ENCODE measurements at places on chromosomes 1 and 21.
A peak's percentile ranks its signal among the peaks of the same experiment; 100 is the strongest.

GRCh38 chr1:207240325-207241101 lies 81.0 kb upstream of the CD55 start:
- no peak for DNase-seq

GRCh38 chr1:25695771-25696311 lies 79.2 kb downstream of the MAN1C1 start:
- DNase-seq, result peak; percentile 89

DNA sequence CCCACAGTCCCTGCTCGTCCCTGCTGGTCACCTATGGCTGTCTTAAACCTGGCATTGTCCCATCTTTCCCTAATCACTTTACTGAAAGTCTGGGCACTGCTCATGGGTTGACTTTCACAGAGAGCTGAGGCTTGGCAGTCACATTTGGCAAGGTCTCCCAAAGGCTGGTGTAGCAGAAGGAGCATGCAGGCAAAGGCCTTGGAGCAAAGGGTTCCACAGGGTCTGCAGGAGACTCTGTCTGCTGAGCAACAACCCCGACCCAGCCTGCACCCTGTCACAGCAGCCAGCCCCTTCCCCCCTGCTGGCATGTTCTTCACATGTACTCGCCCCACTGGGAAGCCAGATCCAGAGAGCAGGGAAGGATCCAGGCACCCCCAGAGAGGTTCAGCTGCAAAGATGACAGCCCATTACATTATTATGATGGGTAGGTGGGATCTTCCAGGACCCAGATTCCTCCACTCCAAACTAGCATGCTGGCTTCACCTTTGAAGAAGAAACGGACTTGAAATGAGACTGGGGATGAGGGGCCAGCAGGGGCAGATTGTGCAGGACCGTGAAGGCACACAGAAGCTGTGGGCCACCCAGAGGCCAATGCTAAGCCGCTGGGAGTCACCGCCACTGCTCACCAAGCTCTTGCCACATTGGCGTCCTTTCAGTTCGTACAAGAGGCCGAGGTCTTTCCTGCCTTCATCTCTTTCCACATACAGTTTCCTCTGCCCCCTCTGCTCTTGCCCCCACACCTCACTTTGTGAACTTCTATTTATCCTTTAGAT lies 14.2 kb upstream of the TMEM125 start:
- no peak for DNase-seq

GRCh38 chr1:236663934-236664333 lies 22.4 kb upstream of the ACTN2 start:
- DNase-seq, result no peak

GRCh38 chr21:40636026-40636425 lies 210.9 kb downstream of the DSCAM start:
- no peak for DNase-seq

Data from fibroblast of gingiva (primary cell).